ENCODE measurements at places on chromosomes 12 and 14.

- no peak for DNase-seq
Measured at GRCh38 chr14:76040704-76041103, 55.1 kb downstream of the IFT43 start.

GRCh38 chr12:6773590-6774351 lies 1.5 kb downstream of the LAG3 start:
- no peak for DNase-seq

DNA sequence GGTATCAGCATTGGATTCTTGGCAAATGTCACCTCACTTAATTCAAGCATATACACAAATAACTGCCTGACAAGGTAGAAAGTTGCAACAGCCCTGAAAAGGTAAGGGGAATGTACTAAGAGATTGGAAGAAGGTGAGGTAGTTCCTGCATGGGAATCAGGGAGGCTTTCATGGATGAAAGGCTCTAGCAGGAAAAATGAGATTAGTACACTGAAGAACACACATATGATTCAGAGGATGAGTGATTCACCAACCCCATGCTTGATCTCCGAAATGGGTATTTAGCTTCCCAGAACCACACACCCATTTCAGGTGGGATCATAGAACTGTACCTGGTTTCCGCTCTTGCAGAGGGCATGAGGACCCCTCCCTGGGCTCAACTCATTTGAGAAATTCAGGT lies 65.8 kb downstream of the PAH start:
- no peak for DNase-seq

DNA sequence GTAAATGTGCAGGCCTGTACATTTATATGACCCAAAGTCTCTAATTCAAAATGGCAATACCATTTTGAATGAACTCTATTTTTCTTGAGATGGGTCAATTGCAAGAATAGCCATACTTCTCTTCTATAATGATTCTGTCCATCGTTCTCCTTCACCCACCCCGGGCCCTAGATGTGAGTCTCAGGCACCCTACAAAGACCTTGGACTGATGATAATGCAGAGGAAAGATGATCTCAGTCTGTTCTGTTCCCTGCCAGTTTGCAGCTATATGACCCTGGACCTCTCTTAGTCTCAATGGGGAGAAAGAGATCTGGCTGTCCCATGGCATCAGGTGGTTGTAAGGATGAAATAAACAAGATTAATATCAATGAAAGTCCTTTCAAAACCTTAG lies 30.1 kb downstream of the VCPKMT start:
- DNase-seq: no peak

GRCh38 chr12:120668868-120669840 lies 17.8 kb upstream of the MLEC start:
- no peak for DNase-seq

GRCh38 chr12:127785540-127785939 lies 481.4 kb upstream of the TMEM132C start:
- no peak for DNase-seq
